ENCODE measurements at places on chromosomes 13 and 19.
A peak's percentile ranks its signal among the peaks of the same experiment; 100 is the strongest.

DNA sequence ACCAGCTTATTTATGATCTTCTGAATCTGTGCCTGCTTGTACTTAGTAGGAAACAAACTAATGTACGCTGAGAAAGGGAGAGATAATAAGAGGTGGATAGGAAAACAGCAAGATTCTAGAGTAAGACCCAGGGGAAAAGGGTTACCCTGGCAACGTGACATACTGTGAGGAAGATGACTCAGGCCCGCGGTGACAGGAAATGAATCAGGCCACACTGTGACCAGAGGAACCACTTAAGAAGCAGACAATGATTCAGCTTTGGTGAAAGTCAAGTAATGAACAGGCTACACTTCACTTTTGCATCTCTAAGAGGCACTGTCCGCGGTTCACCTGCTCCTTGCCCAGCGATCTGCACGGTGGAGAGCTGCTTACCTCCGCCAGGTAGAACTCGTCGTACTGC lies 158.2 kb downstream of the NALCN start:
- DNase-seq: peak; percentile 32

DNA sequence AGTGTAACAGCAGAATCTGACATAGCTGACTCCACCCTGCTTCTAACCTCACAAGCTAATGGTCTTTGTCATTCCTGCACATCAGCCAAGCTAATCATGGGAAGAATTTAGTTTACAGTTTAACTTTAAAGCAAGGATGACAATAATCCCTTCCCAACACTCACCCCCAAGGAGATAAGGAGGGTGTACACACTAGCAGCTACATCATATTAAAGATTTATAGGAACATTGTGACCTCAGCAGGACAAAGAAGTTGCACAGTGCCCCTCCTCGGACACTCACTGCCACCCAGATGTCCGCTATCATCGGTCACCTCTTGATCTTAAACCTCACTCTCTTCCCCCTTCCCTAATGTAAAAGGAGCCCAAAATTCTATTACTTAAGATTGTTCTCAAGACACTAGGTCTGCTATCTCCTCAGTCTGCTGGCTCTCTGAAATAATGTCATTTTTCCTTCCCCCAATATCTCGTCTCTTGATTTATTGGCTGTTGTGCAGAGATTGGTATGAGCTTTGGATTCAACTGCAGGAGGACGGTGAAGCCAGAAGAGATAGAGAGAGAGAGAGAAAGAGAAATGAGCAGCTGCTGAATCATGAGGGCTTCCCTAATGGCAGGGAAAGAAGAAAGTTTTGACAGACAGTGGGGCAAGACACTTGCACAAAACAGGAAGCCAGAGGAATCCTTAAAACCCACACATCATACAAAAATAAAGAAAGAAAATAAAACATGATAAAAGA lies 17.5 kb upstream of the FFAR2 start:
- DNase-seq: no peak

GRCh38 chr19:371501-372168 lies 27.0 kb upstream of the MIER2 start:
- no peak for DNase-seq

DNA sequence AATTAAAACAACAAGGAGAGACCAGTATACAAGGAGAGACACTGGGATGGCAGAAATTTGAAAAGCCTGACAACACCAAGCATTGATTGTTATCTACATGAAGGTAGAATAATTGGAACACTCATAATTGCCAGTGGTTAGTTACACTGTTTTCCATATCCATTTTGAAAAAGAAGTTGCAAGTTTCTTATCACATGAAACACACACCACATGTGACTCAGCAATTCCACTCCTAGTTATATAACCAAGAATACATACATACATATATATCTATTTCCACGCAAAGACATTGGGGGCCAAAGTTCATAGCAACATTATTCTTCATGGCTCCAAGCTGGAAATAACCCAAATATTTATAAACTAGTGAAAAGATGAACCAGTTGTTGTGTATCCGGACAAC lies 15.2 kb upstream of the PABPC3 start:
- DNase-seq: no peak

DNA sequence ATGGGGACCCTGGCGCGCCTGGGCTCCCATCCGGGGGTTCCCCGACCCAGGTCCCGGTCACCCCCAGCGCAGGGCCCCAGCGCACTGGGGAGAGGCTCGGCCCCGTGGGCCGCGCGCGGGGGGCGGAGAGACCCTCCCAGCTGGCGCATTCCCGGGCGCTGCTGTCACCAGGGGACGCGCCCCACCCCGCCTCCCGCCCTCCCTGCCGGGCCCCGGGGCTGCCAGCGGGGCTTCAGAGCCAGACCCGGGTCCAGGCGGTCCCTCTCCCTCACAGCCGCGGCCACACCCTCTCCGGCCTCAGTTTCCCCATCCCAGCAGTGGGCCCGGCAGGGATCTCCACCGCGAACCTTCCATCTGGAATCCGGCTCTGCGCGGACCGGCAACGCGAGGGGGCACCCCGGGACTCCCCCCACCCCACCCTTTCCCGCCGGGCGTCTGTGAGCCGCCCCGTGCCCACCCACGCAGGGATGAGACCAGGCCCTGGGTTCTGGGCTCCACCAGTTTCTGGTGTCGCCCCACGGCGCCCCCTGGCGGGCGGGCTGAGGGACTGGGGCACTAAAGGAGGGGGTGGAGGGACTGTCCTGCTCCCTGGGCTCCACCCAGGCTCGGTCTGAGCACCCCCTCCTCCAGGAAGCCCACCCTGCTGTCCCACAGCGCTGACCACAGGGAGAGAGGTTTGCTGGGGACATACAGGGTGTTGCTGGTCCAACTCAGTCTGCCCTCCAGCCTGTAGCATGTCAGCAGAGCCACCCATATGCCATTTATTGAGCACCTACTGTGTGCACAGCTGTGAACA lies 878 bp upstream of the ADAMTSL5 start:
- peak; percentile 76 for DNase-seq

GRCh38 chr13:46609726-46610125 lies 56.8 kb downstream of the LRCH1 start:
- DNase-seq: no peak

GRCh38 chr13:113901231-113901630 lies 37.4 kb upstream of the GAS6 start:
- peak; percentile 10 for DNase-seq

DNA sequence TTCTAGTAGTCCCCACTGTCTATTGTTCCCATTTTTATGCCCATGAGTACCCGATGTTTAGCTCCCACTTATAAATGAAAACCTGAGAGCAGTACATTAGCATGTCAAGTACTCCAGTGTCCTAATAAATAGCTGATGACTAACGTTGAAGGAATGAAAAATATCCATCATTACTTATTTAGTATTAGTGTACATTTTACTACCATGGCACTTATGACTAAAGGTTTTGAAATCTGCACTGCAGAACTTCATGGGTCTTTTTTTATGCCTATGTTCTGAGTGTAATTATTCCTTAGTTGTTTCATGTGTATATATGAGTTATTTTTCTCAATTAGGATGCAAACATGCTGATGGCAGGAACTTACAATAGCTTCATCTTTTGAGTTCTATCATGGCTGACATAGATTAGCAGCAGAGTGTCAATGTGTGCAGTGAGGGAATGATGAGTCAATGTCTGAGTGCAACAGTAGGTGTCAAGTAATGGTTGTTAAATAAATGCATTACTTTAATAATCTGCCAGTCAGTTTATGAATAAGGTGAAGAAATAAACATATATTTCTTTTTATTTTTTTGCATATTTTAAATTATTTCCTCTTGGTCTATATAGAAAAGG lies 188.4 kb downstream of the ITGBL1 start:
- DNase-seq: no peak

DNA sequence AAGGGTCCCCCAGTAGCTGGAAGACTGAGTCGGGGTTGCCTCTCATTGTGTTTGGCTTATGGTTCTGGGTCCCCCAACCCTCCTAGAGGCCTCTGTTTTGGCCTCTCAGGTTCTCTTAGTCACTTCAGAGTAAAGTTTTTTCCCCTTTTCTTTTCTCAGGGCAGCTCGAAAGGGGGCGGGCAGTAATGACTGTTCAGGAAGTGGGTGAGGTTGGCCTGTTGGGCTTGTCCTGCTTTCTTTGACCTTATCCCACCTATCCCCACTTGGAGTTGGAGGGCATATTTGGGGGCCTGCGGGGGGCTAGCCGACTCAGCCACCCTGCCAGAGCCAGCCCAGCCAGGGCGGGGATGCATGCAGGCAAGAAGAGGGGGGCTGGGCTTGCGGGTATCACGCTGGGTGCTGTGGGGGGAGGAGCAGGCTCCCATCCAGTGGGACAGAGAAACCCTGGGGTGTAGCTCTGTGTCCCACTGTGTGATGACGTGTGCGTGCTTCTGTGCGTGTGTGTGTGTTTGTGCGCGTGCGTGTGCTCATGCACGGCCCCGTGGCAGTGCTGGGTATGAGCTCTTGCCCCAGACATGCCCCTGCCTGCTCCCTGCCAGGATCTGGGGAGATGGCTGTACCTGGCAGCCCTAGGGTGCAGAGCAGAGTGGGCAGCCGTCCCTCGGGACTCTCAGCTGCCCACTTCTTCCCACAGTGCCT lies 1.4 kb downstream of the CIC start:
- peak; percentile 72 for DNase-seq

- DNase-seq: no peak
These were observed 65.6 kb downstream of the ARHGAP35 start for GRCh38 chr19:46926170-46927071.

GRCh38 chr19:50002386-50002960 lies 22.7 kb downstream of the VRK3 start:
- no peak for DNase-seq

DNA sequence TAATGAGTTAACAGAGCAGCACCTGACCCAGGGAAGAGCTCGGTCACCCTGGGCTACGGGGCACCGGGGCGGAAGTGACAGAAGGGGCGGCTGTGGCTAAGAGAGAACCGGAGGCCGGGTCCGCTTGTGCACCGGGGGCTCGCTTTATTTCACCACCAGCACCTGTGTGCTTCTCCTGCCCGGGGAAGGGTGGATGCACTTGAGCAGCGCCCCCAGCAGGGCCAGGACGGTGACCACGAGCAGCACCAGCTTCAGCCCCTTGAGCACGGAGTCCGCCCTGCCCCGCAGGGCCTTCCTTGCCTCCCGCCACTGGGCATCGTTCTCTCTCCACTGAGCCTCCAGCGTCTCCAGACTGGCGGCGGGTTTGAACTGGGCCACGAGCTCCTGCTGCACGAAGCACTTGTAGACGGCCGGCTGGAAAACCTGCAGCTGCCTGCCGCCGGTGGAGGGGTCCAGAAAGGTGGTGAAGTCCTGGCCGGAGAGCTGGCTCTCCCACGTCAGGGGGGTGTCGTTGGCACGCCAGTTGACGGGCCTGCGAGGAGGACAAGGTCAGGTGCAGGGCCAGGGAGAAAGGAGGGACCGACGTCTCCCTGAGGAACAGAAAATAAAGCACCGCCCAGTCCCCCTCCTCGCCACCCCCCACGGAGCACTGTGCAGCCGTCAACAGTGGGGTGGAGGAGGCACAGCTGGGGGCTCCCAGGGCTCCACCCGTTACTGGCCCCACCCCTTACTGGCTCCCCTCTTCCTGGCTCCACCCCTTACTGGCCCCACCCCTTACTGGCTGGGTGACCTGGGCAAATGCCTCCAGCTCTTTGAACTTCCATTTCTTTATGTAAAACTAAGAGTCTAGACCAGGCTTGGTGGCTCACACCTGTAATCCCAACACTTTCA lies 3.6 kb downstream of the FAM187B start:
- DNase-seq: no peak

DNA sequence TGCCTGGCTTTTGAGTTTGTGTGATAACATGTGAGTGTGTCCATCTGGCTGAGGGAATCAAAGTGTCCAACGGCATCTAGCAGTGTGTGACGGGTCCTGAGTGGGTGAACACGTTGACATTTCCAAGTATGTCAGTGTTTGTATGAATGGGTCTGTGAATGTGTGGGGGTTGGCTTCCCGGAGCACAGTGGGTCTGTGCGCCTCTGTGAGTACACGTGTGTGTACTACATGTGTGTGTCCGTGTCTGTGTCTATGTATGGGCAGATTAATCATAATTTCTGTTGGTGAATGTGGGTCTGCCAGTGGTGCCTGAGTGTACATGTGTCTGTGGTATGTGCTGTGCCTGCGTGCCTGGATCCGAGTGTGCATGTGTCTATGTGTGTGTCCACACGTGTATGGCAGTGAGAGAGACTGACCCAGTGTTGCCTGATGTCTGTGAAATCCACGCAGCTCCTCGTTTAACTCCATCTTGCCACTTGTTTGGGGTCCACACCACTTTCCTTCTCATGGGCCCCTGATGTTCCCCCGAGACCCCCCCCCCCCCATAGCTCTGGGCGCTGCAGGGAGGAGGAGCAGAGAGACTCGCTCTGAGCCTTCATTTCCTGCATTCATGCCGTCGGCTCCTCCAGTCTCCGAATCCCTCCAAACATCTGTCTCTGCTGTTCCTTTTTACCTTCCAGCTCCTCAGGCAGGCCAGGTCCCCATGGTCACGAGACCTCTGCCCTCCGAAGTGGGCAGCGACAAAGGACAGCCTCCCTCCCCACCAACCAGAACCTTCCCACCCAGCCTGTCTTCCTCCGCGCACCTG lies 5.3 kb downstream of the CCDC8 start:
- no peak for DNase-seq

- DNase-seq: no peak
These were observed 23.9 kb upstream of the NAPA start for GRCh38 chr19:47538812-47539211.

GRCh38 chr13:49346460-49346859 lies 97.4 kb downstream of the CAB39L start:
- DNase-seq: no peak

- DNase-seq: peak; percentile 93
These were observed 91.6 kb downstream of the GNG7 start for GRCh38 chr19:2610637-2611482.

DNA sequence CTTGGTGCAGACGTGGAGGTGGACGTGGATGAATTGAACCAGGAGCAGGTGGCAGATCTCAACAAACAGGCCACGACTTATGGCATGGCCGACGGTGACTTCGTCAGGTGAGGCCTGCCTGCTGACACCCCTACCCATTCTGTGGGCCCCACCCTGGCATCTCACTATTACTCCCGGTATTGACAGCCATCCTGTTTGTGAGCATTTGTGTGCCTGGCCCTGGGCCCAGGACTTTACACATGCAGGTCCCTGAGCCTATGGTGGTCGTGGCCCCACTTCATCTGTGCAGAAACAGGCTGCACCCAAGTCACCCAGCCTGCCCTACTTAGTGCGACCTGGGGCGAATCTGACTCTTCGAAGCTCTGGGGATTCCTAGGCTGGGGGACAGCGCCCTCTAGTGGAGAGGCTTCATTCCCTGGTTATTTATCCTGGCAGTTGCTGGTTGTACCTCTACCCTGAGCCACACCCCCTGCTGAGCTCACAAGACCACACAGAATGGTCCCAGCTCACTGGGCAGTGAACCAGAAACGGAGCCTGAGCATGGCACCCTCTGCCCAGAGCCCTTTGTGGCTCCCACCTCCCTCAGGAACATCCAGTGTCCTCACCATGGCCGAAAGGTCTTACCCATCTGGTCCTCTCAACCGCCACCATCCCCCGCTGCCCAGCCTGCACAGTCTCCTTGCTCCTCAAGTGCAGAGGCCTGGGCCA lies 16.9 kb downstream of the ZNF296 start:
- DNase-seq: peak; percentile 86

All from stimulated activated CD4-positive, alpha-beta T cell treated with anti-CD3 and anti-CD28 coated beads, Interleukin-2, amount 100 ng/mL, for 24 hours (primary cell).